ENCODE measurements at places on chromosomes 1 and 21.

GRCh38 chr1:153431002-153431401 is 14.7 kb downstream of the S100A7A start:
- DNase-seq, result no peak

- no peak for DNase-seq
Observed at GRCh38 chr1:185853739-185854138, 119.5 kb downstream of the HMCN1 start.

GRCh38 chr1:102191723-102192122 is 195.0 kb upstream of the OLFM3 start:
- DNase-seq, result peak; percentile 62

DNA sequence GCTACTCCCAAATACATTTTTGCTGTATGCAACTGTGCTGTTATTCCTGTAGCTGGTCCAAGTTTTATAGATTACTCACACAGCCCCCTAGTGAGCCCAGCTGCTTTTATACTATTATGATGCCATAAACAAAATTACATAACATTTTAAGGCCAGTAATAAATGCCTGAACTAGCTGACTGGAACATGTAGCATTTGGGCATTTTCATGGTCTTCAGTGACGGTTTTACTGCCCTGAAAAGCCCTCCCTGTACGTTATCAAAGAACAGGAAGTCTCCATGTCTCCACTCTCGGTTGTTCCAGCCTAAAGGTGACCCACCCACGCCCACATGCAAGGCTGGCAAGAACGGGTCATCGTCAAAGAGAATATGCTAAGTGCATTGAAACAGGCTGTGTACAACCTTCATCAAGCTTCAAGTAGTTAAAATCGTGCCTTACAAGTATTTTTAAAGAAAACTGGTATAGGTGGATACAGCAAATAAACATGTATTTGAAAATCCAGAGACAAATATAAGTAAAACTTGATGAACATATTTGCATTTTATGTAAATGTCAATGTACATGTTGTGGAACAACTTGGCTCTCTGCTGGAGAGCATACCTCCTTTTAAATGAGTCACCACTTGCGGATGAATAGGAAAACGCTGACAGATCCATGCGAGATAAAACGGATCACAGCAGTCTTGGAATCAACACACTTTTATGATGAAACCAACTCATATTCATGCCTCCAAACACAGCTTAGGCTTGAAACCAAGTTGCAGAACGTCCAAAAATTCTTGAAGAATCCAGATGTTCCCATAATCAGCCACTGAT is 520.5 kb downstream of the SMYD3 start:
- DNase-seq, result no peak

DNA sequence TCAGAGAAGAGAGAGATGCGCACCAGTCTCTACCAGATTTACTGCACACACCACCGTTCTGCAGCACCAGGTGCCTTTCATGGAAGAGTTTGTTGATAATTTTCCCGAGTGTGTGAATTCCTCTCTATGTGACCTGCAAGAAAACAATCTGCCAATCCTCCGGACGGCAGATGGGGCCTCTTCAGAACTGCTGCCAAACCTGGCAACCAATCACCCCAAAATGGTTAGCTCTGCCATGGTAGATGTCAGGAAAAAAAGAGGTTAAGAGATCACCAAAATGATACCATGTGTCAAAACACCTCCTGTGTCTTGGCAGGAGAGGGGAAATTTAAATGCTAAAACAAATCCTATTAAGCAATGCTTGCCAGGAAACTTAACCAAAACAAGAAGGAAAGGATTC is 96.5 kb downstream of the DAB1 start:
- no peak for DNase-seq

DNA sequence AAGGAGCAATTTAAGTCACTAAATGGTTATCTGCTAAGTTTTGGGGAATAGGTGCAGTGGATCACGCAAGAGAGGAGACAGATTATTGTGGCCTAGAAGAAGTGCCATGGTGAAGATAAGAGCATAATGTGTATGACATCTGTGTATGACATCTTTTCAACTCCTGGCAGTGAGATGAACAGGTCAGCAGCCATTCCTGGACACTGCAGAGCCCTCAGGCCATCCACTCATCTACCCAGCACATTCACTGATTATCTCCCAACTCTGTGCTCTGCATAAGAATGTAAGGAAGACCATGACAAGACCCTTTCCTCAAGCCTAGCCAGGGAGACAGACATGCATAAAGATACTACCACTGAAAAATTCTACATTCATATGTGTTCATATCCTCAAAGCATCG is 73.7 kb downstream of the DDR2 start:
- no peak for DNase-seq

- no peak for DNase-seq
Observed at GRCh38 chr1:168643152-168643551, 66.7 kb downstream of the XCL1 start.

DNA sequence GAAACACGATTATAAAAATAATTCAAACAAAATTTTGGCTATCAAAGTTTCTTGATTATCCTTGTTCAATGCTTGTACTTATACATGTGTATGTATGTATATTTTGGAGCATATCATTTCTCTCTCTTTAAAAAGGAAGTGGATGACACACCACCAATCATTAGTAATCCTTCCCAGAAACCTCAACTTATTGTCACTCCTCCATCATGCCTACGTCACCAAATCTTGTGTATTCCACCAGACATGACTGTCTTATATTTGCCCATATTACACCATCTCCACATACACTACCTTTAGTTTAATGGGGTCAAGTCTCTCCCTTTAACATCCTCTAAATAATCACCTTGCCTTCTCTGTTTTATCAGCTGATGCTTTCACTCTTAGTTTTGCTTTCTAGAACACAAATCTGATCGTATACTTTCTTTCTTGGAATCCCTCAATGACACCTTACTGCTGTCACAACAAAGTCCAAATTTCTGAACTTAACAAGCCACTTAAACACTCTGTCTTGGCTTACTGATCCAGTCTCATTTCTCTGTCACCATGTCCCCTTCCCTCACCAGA is 124.0 kb downstream of the BRINP3 start:
- DNase-seq, result no peak

DNA sequence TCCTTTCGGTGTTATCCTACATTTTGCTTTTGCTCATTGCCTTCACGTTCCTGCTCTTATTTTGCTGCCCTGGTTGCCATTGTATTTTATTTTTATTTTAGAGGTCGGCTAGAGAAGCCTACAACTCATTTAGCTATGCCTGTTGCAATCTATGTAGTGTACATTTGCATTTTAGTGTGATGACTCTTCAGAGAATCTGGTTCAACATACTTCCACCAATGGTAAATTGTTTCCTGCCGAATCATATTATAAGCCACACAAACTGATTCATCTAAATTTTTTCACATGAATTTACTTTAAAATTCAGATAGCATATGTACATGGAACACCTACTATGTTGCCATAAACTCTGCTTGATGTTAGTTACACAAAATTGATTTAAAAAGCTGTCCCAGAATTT is 1596.9 kb downstream of the PLA2G4A start:
- DNase-seq, result no peak

DNA sequence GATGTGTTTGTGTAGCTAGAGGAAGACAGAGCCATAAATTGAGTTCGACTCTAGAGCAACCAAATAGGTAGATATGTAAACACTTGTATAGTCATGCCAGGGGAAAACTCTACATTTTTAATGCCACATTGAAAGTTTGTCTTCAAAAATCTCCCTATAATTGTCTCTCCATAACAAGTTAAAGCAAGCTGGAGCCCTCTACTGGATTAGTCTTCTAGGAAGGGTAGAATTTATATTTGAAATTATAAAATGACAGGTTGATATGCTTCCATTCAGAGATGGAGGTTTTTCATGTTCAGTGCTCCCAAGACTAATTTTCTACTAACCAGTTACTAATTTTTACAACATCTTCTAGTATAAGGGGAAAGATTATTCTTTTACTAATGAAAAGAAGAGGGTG is 13.1 kb upstream of the COL24A1 start:
- no peak for DNase-seq

GRCh38 chr21:44377201-44377921 is 23.9 kb downstream of the TRPM2 start:
- peak; percentile 33 for DNase-seq

DNA sequence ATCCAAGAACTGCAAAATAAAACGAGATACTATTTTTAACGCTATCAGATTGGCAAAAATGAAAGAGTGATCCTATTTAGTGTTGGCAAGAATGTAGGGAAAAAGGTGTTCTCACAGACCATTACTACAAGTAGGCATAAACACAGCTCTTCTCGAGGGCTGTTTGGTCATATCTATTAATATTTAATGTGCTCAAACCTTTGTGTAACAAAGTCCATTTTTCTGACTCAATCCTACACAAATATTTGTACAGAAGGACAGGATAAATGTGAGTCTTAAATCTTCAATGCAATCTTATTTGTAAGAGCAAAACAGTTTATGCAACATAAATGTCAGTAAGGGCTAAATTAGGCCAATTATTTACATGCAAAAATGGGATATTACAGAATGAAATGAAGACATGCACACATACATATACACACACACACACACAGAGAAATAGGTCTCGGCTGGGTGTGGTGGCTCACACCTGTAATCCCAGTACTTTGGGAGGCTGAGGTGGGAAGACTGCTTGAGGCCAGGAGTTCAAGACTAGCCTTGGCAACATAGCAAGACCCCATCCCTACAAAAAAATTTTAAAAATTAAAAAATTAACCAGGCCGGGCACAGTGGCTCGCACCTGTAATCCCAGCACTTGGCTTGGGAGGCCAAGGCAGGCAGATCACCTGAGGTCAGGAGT is 17.7 kb downstream of the DHCR24 start:
- no peak for DNase-seq

GRCh38 chr1:203058676-203058935 is 27.2 kb downstream of the MYOG start:
- no peak for DNase-seq

- no peak for DNase-seq
Observed at GRCh38 chr1:212578041-212578440, 30.5 kb upstream of the ATF3 start.
